ENCODE measurements at places on chromosomes 16 and 17.

DNA sequence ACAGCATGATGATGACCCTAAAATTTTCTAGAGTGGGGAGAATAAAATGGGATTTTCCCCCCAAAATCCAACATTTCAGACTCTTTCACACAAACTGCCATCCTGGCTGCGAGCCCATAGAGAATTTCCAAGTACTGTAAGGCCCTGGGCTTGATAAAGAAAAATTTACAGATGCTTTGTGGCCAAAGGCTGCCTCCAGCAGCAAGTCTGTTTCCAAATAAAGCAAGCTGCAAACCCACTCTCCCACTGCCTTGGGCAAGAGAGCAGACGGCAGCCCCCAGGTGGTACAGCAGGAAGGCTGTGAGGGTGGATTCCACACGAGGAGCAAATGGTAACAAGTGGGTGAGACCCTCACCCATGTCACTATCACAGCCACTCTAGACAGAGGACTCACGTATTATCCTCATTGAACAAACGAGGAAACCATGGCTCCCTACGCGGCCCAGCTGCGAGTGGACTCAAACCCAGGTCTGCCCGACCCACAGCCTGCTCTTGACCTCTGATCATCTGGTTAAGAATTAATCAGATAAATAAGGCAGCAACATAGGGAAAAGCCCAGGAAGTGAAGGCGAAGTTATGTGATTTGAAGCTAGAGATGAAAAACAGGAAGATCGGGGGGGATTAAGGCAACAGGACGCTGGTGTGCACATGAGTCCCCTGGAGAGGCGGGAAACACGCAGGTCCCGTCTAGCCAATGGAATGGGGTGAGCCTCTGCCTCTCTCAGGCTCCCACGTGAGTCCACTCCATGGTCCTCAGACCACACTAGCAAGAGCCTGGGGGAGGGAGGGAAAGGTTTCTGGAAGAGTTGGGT lies 37.4 kb downstream of the AXIN2 start:
- DNase-seq: no peak

DNA sequence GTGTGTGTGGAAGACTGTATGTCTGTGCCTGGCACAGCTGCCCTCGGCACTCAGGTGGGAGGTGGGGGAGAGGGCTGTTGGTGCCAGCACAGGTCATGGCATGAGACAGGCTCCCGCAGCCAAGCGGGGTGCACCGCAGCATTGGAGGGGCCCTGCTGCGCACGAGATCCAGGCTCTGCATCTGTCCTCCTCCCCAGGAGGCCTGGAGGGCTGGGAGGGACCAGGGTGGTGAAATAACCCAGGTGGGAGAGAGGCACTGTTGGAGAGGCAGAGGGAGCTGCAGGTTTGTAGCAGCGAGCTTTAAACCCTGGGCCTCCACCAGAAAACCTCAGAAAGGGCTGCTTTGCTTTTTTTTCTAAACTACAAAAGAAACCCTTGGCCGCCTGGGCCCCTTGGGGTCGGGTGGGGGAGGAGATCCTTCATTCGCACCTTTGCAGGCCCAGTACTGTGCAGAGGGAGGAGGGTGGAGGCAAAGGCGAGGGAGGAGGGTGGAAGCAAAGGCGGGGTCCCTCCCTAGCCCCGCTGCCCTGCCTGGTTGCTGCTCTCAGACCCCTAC lies 241.7 kb downstream of the SEC14L1 start:
- DNase-seq: no peak

DNA sequence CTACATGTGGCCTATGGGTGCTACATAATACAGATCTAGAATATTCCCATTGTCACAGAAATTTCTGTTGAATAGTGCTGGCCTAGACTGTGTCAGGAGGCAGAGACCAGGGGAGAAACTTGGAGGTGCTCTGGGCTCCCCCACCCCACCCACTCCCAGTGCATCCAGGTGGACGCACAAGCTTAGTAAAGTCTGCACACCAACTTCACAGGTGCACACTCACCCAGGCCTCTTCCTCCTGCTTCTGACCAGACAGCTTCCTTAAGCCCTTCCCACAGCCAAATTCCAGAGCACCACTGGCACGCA lies 7.6 kb upstream of the CNP start:
- no peak for DNase-seq

GRCh38 chr17:59680314-59680713 lies 26.9 kb downstream of the PTRH2 start:
- no peak for DNase-seq

GRCh38 chr16:11679250-11679649 lies 11.0 kb downstream of the SNN start:
- no peak for DNase-seq

DNA sequence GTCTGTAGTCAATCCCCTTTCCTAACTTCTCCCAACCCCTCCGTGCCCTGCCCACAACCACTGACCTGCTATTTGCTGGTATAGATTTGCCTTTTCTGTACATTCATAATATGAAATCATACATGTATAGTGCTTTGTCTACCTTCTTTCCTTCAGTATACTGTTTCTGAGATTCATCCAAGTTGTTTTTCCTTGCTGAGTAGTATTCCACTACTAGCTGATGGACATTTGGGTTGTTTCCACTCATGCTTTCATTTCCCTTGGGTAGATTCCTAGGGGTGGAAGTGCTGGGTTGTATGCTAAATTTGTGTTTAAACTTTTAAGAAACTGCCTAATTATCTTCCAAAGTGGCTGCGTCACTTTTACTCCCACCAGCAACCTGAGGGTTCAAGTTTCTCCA lies 27.7 kb downstream of the CSNK2A2 start:
- no peak for DNase-seq

GRCh38 chr17:36610474-36610873 lies 9.1 kb downstream of the MRM1 start:
- DNase-seq: no peak

DNA sequence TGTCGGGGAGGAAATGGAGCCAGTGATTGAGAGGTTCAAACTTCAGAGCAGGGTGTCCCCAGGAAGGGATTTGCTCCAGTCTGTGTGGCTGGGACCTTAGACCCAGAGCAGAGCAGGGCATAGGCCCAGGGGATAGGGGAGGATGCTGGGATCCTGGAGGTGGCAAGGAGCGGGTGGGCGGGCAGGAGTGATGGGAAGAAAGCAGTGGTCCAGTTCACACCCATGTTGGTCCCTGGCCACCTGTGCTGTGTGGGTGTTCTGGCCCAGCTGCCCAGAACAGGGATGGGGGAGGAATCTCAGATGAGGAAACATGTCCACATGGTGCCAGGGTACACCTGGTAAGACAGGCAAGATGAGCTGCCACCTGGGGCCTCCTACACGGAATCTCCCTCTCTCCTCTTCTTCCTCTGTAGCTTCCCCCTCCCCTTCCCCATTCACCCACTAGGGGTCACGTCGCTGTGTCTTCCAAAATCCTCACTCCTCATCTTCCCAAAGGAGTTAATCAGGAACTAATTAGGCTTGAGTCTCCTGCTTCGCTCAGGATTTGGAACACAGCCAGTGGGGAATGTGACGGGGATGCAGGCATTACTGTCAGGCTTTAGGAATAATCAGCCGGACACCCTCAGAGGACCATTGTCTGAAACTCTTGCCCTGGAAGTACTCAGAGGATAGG lies 2.3 kb downstream of the BEAN1 start:
- no peak for DNase-seq

GRCh38 chr17:9002227-9002605 lies 19.1 kb upstream of the NTN1 start:
- DNase-seq: no peak

GRCh38 chr16:4659363-4660353 lies 33.7 kb upstream of the NUDT16L1 start:
- no peak for DNase-seq

Data from AG04449 (cell line).